ENCODE measurements at places on chromosomes 1 and 21.
A peak's percentile ranks its signal among the peaks of the same experiment; 100 is the strongest.

- no peak for DNase-seq
Measured at GRCh38 chr1:37255868-37256267, 218.5 kb upstream of the ZC3H12A start.

DNA sequence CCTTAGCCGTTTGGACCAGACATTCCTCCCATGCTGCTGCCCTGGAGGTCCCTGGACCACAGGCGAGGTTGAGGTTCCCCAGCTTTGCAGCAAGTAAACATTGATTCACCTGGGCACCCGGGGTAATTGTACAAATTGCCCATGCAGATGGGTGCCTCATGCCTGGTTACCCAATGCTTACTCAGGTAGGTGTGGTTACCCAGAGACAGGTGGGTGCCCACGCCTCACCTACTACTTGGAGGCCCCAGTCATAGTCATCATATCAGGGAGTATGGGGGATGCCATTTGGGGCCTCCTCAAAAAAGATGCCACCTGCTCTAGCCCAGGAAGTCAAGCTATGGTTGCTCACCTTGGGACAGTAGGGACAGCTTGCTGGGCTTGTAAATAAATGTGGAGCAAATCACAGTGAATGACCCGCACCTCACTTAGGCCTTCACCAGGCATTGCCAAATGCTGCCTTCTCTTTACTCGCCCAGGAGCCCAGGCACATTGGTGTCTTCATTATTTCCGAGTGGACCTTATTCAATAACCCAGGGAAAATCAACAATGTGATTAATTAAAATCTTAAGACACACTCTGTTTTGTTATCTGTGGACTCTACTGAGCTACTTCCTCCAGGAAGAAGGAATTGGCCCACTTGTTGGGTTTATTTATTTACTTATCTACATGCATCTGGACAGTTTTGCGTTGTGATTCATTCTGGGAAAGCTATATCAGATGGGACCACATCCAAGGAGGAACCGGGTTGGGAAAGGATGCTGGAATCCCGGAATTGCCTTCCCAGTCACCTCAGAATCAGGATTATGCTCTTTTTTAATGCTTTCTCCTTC, 35.6 kb upstream of the GRHL3 start:
- no peak for DNase-seq

- no peak for DNase-seq
Measured at GRCh38 chr1:160064746-160065145, 5.2 kb downstream of the KCNJ10 start.

- no peak for DNase-seq
Measured at GRCh38 chr1:61746813-61747212, 4.5 kb downstream of the PATJ start.

DNA sequence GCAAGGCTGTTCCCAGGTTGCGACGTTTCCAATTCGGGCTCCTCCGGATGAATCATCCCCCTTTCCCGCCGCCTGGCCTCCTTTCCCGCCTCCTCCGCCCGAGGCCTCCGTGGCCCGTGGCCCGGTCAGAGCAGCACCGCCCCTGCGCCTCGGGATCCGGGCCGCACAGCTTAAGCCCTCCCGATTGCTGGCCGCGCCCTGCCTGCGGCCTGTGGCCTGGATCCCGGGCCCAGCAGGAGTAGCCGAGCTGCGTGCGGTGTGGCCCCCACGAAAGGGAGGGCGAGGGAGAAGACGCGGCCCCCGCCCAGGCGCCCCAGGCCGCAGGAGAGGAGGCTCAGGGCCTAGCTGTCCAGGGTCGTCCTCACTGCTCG, 1.0 kb downstream of the TMEM200B start:
- peak; percentile 75 for DNase-seq

- DNase-seq = no peak
Measured at GRCh38 chr21:24148461-24148860, 1458.8 kb downstream of the MRPL39 start.

Data from right forelimb (tissue), 1 donor.